Esophagus squamous epithelium (tissue), 5 donors: ENCODE measurements at places on chromosomes 16 and 17.

GRCh38 chr17:38691154-38691553 lies 13.9 kb upstream of the MLLT6 start:
- no peak for DNase-seq

- no peak for DNase-seq
Observed at GRCh38 chr17:4161967-4162305, 18.9 kb downstream of the CYB5D2 start.

- no peak for DNase-seq
Observed at GRCh38 chr16:13552062-13552959, 367.6 kb upstream of the ERCC4 start.

DNA sequence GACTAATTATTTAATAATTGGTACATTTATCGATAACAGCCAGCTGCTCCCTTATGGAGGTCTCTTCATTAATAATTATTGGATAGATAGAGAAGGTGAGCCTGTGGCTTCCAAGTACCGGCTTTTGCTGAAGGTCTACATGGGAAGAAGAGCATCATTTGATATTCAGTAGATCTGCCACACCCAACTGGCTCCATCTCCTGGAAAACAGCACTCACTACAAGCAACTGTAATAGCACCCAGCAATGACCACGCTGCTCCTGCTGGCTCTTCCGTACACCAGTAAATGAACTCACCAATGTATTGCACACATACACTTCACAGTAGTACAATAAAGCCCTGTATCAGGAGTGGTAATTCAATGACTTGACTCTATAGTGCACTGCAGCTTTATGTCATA lies 19.5 kb downstream of the MARVELD3 start:
- DNase-seq: no peak

- DNase-seq: peak; percentile 45
Observed at GRCh38 chr17:38868817-38869525, 887 bp upstream of the LASP1 start.

DNA sequence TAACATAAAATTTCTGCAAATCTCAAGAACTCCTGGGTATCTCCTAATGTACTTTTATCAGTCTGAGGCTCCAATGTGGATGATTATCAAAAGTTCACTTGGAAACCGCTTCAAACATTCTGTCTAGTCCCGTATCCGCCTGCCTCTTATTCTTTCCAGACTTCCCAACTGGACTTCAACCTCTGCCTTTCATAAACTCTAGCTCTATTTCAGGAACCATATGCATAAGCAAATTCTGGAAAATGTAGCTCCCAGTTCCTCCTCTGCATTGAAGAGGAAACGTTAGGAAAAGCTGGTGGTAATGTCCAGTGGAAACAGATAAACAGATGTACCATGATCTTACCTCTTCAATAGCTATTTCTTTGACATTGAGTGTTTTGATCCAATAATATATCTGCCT lies 285.0 kb downstream of the KCNJ2 start:
- no peak for DNase-seq

DNA sequence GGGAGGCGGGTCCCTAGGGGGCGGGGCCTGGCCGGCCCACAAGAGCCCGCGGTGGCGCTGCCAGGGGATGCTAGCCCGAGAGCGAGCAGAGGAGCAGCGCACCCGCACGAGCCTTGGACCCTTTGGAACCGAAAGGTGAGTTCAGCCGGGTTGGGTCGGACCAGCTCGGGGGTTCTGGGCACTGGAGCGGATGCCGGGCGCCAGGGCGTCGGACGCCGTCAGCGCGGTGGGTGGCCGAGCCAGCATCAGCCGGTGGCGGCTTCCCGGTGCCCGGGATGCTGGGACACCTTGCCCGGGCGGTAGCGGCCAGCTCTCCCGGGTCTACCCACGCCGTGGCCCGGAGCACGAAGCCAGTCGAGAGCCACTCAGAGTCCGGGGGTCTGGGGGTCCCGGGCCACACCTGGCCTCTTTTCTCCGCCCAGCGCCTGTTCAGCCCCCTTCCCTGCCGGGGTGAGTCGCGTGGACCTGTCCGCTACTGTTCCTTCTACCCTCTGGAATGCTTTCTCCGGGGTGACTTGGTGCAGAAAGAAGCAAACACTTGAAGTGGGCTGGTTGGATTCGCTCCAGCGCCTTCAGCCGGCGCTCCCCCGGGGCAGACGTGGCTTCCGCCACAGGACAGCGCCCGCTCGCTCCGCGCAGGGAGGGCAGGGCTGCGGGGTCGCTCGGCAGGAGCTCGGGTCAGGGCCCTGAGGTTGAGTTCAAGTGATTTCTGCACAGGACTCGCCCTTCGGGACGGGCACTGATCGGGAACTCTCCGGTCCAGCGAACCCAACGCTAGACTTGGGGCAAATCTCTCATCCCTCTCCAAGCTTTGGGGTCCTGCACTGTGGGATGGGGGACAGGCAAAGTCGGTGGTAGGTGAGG lies at the start of gene SCNN1G:
Gene SCNN1G, plus strand, starts transcription at position 67 of the 864 bp plus-strand sequence. CDS start 3,527 bp downstream, outside the sequence.
- DNase-seq: no peak

- no peak for DNase-seq
Observed at GRCh38 chr16:55240888-55241287, 83.1 kb upstream of the IRX6 start.

DNA sequence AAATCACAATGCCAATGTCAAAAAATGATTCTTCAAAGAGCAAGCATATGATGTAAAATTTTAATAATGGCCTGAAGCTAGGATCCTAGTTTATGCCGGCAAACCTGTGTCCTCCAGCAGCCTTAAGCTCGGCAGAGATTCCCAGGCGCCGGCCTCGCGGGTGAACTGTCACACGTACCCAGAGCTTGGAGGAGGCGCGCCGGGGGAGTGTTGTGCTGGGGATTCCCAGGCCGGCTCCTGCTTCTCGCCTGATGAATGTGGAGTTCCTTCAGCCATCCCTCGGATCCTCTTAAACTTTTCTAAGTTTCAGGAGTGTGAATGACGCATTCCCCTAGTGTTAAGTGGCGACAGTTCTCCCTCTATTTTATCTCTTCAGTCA lies 19.1 kb upstream of the NTN1 start:
- DNase-seq: no peak

- no peak for DNase-seq
Observed at GRCh38 chr17:79414793-79415211, 196.0 kb downstream of the RBFOX3 start.

DNA sequence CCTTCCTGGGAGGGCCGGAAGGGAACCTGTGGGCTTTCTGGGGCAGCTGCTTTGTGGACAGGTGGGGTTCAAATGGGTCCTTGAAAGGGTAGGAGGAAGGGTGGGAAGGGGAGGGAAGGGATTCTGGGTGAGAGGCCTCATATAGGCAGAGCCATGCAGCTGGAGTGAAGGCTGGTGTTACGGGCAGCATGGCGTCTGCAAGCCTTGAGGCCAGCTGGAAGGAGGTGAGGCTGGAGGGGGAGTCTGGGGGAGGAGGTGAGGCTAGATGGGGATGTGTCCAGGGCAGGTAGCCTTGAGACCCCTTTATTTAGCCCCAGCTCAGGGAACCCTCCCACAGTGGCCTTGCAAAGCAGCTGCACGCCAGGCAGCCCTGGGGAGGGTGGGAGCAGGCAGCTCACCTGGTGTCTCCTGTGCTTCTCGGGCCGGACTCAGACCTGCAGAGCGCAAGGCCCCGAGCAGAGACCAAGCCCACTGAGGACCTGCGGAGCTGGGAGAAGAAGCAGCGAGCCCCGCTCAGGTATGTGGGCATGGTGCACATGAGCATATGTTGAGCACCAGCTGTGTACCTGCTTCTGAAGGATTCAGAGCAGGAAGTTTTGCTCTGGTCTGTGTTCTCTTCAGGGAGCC lies 50.6 kb downstream of the SNX20 start:
- DNase-seq: no peak

DNA sequence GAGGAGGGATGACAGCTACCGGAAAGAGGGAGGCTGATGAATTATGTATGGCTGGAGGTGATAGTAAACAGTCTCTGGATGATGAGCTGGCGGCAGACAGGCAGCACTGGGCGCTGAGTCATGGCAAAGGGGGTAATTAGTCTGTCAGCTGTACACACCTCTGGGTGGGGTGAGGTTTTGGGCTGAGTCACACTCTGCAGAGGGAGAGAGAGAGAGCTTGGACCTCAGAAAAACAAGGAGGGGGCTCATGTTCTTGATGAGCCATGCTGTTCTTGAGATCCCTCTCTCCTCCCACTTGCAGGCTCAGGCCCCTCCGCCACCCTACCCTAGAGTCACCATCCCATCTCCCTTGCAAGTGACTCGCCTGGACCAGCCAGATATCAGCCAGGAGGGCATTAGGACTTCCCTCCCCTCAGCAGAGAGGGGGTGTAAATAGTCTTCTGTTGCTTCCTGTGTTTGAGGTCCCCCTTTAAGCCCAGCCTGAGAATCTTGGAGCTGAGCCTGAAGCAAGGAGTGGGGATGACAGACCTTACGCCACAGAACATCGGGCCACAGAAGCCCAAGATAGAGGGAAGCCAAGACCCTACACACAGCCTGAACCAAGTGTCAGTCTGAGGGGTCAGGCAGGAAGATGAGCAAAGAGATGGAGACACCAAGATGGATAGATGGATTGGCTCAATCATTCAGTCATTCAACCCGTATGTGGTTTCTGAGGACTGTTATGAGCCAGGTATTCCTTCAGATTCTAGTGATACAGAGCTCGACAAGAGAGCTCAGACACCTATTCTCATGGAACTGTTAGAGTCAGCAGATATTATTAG lies 383.2 kb upstream of the CCL2 start:
- no peak for DNase-seq

DNA sequence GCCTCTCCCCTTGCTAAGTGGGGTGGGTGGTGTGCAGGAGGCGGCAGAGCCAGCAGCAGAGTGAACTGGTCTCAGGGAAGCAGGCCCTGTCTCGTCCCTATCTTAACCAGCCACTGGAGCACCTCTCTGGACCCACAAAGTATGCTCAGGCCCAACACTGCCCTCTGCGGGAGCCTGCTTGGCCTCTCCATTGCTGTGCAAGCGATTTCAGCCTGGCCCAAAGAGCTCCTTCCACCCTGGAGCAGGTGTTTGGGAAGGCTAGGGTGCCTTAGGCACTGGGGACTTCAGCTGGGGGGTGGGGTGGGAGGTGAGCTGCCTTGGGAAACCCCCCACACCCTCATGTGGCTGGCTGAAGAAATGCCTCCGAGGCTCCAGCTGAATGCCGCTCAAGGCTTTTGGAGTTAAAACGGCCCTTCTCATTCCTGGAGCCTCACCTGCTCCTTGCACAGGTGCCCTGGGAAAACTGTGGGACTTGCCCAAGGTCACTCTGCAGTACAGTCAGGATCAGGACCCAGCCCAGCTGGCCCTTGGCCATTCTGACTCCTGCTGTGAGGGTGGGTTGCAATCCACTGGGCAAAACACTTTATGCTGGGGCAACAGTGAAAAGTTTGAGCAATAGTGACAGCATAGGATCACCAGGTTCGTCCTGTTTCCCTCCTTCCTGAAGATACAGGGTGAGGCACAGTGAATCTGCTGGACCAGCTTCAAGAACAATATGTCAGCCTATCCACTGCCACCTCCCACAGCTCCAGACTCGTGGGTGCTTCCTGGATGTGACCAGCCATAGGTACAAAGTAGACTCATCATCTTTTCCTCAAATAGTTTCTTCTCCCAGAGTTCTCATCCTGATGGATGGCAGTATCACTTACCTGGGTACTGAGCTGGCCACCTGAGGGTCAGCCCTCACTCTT lies 5.9 kb upstream of the UBE2O start:
- no peak for DNase-seq

GRCh38 chr17:40520991-40521453 lies 19.6 kb upstream of the TNS4 start:
- DNase-seq: no peak

DNA sequence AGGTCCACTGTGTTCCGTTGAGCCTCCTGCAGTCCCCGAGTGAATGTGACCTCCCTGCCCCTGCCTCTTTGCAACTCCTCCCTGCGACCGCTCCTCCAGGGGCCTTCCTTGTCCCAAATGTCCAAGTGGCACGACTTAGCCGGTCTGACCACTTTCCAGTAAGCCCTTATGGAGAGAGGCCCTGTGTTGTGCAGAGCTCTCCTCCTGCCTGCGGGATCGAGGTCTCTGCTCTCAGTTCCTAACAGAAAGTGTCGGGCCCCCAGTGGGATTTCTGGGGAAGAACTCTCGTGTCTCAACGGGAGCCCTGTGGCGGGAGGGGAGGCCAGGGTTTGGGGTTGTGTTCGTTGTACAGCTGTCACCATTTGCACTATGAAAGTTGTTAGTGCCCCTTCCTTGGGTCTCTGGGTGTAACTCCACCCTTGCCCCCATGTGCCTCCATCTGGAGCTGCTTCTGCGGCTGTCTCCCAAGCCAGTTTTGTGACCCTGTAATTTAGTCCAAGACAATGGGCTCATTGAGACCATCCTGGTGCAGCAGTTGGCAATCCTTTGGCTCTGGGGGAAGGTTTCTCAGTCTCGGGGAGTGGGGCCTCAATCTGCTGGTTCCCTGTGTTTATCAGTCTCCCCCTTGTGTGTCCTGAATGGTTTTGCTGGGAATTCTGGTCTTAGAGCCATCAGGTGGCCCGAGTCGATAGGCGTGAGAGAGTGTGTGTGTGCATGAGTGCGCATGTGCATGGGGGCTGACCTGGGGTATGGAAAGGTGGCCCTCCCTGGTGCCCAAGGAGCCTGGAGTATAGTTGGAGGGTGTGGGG lies 234.5 kb downstream of the SEC14L1 start:
- no peak for DNase-seq

GRCh38 chr16:67252609-67253497 lies 4.1 kb downstream of the SLC9A5 start:
- no peak for DNase-seq

DNA sequence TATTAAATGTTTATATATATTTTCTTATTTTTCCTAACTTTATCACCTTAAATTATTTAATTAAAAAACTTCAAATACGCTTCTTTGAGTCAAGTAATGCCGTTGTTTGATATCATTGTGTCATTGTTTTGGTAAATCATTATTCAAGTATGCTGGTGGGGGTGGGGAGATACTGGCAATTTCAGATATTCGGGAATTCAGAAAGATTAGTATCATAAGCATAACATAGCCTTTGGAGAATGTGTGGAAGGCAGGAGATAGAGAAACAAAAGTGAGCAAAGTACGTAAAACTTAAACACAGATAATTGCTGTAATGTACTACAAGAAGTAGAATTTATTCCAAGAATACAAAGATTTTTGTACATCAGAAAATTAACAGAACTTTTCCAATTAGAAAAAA lies 49.8 kb downstream of the TANC2 start:
- DNase-seq: no peak

DNA sequence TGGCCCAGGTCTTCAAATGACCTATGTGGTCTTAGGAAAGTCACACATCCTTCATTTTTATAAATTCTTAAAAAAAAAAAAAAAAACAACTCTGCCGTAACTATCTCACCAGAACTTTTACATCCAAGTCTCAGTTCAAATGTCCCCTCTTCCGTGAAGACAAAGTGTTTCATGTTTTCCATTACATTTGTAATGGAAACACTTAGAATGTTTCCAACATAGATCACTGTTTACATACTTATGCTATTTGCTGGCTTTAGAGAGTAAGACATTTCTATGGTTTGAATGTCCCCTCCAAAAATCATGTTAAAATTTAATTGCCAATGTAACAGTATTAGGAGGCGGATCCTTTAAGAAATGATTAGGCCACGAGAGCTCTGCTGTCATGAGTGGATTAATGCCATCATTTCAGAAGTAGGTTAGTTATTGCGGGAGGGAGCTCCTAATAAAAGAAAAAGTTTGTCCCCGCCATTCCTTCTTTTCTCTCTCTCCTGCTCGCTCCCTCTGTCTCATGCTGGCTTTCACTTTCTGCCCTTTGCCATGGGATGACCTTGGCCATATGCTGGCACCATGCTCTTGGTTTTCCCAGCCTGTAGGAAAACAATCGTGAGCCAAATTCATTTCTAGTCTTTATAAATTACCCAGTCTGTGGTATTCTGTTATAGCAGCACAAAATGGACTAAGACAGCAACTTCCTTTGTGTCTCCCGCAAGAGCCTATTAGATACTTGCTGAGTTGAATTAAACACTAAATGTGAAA lies 887.8 kb upstream of the SOX9 start:
- no peak for DNase-seq

- DNase-seq: no peak
Observed at GRCh38 chr16:66639091-66639885, 34.8 kb downstream of the CMTM3 start.
